ENCODE measurements at places on chromosomes 12 and 14.

GRCh38 chr14:100767788-100768536 is 41.3 kb downstream of the DLK1 start:
- DNase-seq = no peak

DNA sequence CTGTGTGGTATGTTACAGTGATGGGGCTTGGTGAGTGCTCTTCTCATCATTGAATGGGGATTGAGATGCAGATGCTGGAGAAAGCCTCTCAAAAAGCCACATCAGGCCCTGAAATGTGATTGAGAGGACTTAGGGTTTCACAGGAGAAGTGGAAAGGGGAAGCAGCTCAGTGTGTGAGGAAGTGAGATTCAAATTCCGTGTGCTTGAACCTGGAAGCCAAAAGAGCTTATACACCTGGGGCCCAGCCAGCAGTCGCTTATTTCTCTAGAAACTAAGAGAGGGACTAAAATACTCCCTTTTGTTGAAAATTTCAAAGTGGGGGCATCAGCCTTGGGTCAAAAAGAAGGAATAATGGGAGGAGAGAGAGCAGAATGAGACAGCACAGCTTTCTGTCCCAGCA is 39.1 kb upstream of the GZMB start:
- no peak for DNase-seq

- DNase-seq = no peak
These were observed 22.7 kb downstream of the GPR19 start for GRCh38 chr12:12673296-12673695.

DNA sequence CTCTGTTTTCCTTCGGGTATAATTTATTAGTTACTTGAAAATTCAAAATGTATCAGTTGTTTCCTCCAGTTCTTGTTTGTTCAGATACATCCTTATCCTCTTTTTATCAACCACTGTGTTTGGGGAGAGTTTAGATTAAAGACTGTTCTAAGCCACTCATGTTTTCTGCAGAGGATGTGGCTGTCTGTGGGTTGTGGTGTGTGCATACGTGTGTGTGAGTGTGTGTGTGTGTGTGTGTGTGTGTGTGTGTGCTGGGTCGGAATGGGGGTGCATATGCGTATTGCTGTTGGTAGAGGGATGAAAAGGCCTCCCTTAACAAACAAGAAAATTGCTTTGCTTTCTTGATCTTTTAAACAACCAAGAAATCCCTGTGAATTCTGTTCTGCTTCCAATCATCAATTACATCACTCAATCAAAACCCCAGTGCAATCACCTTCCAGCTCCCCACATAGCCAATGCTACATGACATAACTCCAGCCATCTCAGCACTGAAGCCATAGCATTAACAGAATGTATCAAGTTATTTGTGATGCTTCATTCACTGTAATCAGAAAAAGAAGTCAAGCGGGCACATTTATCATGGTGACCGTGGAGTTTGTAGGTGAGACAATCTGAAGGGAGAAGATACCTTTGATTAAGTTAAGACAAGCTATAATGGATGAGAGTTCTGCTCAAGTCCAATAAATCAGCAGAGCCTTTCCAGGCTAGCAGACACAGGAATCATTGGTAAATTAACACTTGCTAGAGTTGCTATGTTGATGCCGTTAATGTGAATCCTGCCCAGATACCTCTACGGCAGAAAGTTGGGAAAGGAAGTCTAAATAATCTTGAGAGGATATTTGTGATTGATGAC is 131.9 kb downstream of the RMST start:
- DNase-seq = no peak

GRCh38 chr14:56528927-56529326 is 50.7 kb upstream of the TMEM260 start:
- no peak for DNase-seq

DNA sequence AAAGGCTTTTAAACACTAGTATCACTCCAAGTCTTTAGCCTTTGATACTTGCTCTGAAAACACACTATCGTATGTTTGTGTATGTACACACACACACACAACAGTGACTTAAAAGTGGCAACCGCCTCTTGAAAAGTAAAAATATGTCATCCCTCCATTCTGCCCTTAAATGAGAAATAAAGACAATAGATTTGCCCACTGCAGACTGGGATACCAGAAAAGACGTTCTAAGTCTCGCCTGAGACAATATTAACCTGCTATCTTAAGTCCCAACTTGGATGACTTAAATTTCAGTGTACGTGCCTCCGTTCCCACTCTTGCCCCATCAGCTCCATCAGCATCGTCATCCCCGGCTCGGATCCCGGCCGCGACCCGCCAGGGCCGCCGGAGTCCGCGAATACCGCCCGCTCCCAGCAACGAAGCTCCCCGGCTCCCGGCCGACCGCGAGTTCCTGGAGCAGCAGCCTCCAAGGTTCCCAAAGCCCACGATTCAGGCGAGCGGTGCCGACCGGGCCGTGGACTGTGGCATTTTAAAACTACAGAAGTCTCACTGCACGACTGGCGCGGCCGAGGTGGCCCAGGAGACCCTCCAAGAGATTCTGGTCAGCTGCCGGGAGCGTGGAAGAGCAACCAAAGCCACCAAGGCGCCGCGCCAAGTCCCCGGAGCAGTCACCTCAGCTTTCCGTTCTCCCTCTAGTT is 2.8 kb upstream of the ARID2 start:
- DNase-seq = peak; percentile 25

GRCh38 chr12:27869567-27869966 is 89.5 kb upstream of the MANSC4 start:
- DNase-seq = peak; percentile 14

DNA sequence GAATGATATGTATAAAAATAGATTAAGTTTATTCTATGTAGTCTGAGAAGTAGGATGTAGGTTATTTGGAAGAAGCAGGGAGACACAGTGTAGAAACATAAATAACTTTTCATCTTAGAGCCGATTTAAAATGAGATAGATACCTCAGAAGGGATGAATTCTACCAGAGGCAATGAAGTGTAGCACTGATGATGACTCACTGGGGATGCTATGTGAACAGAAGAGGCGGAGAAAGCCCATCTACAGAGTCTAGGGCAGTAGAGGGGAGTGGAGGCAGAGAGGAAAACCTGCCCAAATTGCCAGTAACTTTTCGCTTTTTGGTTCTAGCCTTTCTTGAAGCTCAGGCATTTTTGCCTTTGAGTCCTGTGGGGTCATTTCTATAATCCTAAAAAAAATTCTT is 451.8 kb downstream of the ATP23 start:
- DNase-seq = no peak

- no peak for DNase-seq
These were observed 16.9 kb downstream of the EVL start for GRCh38 chr14:100081997-100082625.

DNA sequence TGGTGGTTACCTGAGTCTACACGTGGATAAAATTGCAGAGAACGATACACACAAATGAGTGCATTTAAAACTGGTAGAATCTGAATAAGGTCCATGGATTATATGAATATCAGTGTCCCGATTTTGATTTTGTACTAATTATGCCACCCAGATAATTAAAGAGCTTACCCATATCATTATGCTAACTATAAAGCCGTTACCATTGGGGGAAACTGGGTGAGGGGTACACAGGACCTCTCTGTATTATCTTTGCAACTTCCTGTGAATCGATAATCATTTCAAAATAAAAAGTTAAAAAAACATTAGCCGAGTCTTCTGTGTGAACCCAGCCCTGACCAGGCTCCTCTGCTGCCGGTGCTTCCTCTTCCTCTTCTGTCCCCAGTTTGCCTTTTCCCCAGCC is 107.1 kb downstream of the SMOC1 start:
- no peak for DNase-seq

Data from WERI-Rb-1 (cell line).